ENCODE measurements at places on chromosomes 1 and 21. TPM values are rescaled to one million over a fixed set of nuclear protein-coding genes. Genes with fewer than 3 reads are reported as not detected.

PRKAB2 gene
- 12.7 TPM for total RNA-seq

SPRR2E gene
- total RNA-seq, result not detected

DNA sequence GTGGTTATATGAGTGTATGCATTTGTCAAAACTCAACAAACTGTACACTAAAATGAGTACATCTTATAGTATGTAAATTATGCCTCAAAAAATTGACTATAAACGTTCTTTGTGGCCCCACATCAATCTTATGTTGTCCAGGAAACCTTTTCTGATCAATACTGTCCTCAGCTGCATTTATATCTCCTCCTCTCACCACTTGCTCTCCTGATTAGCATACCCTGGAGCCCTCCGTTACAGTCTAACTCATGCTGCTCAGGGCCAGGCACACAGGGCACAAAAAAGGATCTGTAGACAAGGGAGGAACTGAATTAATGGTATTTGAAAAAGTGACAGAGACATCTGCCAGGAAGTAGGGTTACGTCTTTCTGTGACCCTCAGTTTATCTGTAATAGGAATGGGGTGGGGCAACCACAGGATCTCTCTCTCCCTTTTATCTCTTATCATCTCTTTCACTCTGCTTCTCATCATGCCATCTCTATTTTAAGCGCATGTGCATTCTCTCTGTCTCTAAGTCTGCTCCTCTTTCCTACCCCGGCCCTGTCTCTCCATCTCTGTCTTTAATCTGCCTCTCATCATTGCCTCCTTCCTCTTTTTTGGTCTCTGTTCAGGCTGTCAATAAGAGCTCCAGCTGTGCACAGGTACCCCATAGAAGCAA, 7.0 kb upstream of the TAL1 start:
- DNase-seq, result no peak

DNA sequence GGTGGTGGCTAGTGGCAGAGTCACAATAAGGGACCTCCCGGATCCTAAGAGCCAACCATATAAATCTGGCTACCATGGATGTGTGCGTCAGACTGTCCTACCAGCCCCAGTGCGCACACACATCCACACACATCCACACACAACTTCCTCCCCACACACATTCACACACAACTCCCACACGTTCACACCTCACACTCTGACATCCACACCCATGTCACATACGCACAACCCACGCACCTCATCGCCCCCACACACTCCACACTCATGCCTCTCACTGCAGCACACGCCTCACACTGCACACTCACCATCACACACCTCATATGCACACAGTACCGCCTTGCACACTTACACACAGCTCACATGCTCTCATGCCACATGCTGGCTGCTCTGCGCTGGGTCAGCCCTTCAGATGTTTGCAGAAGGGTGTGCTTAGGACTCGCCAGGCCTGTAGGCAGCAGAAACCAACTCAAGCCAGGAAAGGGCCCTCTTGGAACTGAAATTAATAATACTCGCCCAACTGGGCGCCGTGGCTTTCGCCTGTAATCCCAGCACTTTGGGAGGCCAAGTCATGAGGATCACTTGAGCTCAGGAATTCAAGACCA, 3.0 kb downstream of the LDLRAD2 start:
- no peak for DNase-seq

- no peak for DNase-seq
Measured at GRCh38 chr1:234475167-234475793, 3.7 kb downstream of the TARBP1 start.

Data from kidney (tissue), 22 donors.